ENCODE measurements at places on chromosomes 6 and 20.

DNA sequence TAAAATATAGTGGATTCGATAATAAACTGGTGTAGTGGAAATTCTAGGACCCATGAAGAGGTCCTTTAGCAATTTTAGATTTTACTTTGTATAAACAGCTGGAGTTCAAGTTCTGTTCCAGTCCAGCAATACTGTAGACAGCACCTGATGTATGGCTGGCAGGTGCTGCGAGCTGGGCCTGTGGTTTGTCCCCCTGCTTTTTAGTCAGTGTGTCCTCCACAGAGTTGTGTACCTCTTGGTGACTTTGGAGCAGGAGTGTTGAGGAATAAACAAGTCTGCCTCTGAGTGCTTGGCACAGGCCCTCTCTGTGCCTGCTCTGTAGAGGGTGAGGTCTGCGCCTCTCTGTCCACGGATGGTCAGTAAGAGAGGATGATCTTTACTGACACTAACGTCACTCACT is 13.8 kb downstream of the STX16 start:
- no peak for DNase-seq

DNA sequence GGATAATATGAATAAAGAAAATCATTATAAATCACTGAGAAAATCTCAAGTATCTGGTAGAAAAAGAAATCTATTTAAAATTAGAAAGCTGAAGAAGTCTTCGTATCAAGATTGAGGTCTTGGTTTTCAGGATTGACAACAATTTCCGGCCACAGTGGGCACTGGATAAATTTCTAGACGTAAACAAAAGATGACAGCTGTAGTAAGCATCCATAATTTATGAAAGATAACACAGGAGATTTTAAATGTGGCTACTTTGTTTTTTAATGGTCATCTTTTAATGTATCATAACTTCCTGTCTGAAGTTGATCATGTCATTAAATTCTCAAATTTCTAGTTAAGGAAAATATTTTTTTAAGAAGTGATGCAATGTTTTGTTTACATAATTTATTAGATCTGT is 444.2 kb downstream of the HTR1B start:
- DNase-seq, result no peak

- no peak for DNase-seq
These were observed 8.5 kb upstream of the SOD2 start for GRCh38 chr6:159701413-159701999.

GRCh38 chr6:73081955-73082354 is 143.3 kb downstream of the KHDC1L start:
- no peak for DNase-seq

DNA sequence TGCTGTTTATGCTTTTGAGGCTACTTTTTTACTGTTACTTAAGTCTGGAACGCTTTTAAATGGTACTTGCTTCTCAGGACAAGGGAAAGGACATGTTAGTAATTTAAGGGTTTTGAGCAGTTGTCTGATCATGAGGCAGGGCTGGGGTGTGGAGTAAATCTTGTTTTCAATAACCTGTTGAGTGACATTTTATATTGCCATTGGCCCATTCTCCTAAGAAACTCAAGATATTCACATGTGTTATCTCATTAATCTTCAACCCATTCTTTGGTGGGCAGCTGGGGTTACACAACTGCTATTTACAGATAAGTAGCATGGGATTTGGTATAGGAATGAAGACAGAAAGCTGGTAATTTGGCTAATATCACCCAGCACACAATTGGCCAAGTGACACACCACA is 44.6 kb upstream of the IL17A start:
- DNase-seq, result no peak

GRCh38 chr20:43183536-43184070 is 6.1 kb downstream of the PTPRT start:
- no peak for DNase-seq

DNA sequence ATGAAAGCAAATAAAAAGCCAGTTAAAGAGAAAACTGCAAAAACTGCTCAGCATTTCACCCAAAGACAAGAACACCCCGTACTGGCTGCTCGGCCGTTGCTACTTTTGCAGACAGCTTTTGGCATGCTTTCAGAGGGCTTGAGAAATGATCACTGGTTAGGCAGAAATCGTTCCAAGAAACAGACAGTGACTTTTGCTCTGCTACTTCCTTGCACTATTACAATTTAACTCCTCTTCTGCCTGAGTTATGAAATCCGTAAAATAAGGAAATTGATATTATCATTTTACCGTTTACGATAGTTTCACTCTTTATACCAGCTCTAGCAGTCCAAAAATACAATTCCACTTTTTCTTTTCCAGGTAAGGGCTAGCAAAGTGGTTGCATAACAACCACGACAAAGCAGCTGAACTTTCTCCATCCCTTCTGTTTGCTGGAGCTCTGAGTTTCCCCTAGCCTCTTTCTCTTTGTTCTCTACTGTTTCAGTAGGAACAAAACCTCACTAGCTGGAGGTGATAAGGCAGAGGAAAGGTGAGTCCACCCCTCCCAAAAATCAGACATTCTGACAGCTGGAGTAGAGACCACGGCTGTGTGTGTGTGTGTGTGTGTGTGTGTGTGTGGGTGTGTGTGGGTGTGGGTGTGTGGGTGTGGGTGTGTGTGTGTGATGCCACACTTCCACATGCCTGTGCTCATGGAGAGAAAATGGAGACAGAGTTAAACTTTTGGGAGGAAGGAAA is 191.8 kb upstream of the RREB1 start:
- no peak for DNase-seq

- no peak for DNase-seq
These were observed 20.8 kb downstream of the RRBP1 start for GRCh38 chr20:17661121-17661744.

DNA sequence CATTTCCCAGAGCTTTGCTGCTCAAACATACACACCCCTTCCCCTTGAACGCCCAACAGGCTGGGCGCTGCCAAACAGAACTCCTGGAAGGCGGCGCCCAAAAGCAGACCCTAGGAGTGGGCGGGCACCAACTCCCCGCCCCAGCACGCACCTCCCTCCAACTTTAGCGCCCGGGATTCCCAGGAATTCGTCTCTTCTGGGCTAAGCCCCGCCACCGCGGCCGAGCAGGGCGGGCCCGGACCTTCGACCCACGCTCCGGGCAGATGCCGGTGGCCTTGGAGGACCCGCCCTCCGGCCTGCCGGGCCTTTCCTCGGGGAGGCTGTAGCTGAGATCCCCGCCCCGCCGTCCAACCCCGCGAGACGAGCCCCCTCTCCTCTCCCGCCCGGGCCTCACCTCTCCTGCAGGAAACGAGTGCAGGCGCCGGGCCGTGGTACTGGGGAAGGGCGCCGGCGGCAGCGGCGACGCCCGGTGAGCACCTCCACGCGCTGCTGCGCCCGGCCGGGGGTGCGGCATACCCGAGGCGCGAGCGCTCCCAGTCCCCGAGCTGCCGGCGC is 659 bp downstream of the MCUR1 start:
- DNase-seq, result peak; percentile 64

- no peak for DNase-seq
These were observed 10.9 kb downstream of the FOXC1 start for GRCh38 chr6:1620504-1621069.

- no peak for DNase-seq
These were observed 246.8 kb downstream of the QKI start for GRCh38 chr6:163661272-163661671.

GRCh38 chr6:148328876-148329555 is 13.6 kb upstream of the SASH1 start:
- DNase-seq, result no peak

DNA sequence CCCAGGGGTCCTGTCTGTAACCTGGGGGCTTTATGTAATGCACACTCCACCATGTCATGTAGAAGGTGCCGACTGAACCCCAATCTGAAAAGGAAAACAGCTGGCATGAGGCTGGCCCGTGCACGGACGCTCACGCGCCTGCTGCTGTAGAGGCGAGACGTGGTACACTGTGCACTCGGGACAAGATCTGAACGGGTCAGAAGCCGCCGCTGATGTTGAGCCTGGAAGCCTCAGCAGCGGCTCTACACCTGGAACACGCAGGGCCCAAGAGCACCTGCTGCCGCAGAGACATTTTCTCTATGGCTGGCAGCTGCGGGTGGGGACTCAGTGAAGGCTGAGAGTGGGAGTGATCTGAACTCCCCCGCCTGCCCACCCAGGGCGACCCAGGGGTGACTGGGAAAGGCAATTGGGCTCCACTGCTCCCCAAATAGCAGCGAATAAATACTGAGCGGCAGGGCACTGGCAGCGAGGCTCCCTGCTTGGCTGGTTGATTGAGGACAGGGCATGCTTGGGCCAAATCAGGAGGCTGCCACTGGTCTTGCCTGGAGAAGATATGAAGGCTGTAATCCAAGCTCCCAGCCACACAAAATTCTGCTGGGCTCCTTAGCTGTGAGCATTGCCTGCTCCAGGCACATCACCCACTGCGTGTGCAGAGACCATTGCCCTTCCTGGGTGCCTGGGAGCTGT is 2.5 kb upstream of the OGFR start:
- DNase-seq, result no peak

DNA sequence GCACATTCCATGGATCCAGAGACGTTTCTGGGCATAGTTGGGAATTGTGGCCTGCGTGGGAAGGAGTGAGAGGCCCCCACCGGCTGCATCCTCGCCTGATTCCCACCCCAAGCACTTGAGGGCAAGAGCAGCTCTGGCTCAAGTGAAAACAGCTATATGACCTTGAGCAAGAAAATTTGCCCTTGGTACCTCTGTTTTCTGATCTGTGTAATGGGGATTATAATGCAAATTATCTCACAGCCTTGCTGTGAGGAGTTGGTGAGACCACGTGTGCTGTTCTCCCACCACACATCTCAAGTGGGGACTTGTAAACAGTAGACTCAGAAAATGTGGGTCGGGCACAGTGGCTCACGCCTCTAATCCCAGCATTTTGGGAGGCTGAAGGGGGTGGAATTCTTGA is 602 bp downstream of the TGM6 start:
- DNase-seq, result no peak

GRCh38 chr20:62740286-62741141 is 31.9 kb downstream of the NTSR1 start:
- no peak for DNase-seq

DNA sequence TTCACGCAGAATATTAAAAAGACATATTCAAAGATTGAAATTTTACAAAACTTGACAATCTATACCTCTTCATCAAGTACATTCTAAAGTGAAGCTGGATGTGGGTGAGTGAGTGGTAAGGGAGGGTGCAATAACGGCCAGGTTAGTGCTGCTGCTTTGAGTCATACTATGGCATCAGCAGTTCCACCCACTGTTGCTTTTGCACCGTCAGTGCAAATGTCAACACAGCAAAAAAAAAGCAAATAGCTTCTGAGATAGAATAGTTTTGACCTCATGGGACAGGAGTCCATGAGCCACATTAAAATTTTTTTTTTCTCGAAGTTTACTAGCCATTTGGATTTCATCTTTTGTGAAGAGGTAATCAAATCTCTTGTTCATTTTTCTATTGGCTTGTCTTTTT is 31.8 kb downstream of the PSMF1 start:
- no peak for DNase-seq

DNA sequence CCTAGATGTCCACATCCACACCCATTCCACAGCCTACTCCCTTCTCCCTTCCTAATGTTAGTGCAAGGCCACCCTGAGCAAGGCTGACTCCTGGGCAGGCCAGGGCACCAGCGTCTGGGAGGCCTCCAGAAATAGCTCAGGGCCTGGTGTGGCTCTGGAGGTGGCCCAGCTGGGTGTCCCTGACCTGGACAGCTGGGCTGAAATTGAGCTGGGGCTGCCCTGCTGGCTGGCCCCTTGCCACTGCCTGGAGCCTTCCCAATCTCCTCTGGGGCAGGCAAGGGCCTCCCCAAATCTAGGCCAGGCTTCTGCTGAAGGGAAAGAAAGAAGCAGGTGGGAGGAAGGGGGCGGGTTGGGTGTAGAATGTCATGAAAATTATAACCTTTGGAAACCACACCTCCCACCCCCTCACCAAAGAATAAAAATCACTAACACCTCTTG is 2.1 kb downstream of the FAM110A start:
- DNase-seq, result no peak

DNA sequence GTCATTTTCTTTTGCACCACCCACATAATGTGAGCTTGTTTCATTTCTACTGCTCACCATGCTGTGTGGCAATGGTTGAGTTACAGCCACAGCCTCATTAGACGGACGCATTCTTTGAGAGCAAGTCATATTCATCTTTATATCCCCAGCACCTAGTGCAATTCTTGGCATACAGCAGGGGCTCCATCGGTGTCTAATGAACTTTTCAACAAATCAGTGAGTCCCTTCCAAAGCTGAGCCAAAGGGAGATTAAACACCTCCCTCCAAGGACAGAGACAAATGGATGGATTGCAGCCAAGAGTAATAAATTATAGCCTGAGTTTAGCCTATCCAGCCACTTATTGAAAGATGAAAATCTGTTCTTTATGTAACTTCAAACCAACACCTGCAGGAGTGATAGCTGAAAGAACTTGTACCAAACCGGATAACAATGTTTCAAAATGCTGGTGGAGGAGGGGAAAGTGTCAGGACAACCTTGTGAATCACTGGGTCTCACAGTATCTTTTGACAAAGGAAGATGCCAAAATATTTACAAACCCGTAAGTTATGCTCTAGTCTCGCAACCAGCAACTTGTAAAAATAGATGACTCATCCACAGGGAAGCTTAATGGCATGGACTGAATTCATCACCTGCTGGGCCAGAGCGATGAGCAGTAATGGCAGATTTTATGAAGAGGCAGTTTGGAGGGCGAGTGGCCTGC is 139.0 kb downstream of the PXDC1 start:
- peak; percentile 90 for DNase-seq

DNA sequence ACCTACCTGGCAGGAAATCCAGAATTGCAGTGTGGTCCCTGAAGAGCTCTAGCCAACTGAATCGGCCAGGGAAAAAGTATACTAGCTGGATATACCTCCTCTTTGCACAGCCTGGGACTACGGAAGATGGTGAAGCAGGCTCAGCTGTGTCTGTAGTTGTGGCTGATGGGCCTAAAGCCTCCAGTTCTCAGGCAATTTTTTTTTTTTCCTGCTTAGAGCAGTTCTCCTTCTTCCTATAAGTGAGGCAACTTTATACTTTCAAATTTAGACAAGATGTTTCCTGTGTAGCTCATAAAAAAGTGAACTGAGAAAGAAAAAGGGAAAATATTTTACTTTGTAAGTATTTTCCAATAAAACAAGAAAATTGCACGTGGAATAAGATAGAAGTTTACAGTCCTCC is 172.9 kb downstream of the CARMIL1 start:
- DNase-seq, result no peak

GRCh38 chr6:55405474-55406235 is 78.4 kb downstream of the GFRAL start:
- DNase-seq, result no peak

- DNase-seq, result peak; percentile 37
These were observed 8.5 kb downstream of the SYNGAP1 start for GRCh38 chr6:33428224-33428965.
